ENCODE measurements at places on chromosomes 5 and 9.

DNA sequence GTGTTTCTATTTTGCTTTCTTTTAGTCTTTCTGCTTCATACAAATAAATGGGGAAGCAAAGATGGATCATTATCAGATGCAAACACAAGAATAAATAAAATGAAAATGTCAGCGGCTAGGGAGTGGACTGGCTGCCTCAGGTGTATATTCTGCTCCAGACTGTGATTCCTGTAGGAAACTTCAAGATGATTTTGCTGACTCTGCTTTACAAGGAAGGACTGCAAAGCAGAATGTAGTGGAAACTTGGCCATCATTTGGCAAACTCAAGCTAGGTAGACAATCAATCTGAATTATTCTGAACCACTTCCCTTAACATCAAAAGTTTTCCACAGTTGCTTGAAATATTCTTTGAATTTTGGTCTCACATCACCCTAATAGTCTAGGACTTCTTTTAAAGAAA, 38.1 kb upstream of the NREP start:
- DNase-seq, result no peak

GRCh38 chr5:81761270-81761669, 10.4 kb upstream of the SSBP2 start:
- no peak for DNase-seq

- peak; percentile 66 for DNase-seq
Measured at GRCh38 chr9:90642570-90643539, at the start of gene DIRAS2. Gene DIRAS2, minus strand, starts transcription at chr9:90642824. Its CDS starts 28,997 bp downstream, at chr9:90613827.

- no peak for DNase-seq
Measured at GRCh38 chr9:86795823-86796553, 151.3 kb downstream of the GAS1 start.

DNA sequence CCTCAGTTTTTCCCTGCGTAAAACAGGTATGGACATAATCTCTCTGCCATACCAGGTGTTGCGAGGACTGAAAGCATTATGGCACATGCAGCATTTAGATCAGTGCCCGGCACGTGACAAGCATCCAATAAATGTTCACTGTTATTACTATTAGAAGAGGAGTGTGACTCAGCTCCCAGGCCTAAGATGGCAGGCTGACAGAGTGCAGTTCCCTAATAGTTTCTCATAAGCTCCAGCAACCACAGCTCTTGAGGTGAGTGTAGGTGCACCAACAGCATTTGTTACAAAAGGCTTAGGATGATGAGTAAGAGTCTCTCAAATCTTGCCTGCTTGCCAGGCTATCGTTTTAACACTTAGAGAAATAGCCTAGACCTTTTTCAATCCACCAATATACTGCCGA, 28.9 kb upstream of the GLIS3 start:
- DNase-seq, result no peak

DNA sequence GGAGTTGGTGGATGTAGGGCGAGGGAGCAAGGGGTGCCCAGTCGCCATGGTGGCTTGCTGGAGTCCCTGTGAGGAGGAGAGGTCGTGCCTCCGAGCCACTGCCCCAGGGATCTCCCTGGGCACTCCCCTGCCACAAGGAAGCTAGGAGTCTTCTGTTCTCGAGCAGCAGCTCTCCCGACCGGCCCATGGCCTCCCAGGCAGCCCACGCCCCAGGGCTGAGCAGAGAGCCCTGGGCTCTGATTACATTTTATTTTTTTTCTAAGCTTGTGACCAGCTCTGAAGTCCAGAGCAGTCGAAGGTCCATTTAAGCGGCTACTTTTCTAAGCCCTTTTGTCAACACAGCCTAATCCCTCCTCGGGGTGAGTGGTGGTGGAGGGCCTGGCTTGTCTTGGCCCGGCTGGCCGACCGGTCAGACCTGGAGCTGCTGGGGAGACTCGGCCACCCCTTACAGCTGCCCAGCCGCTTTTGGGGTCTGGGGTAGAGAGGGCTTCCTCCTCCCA, 2.1 kb downstream of the RXRA start:
- DNase-seq, result no peak

DNA sequence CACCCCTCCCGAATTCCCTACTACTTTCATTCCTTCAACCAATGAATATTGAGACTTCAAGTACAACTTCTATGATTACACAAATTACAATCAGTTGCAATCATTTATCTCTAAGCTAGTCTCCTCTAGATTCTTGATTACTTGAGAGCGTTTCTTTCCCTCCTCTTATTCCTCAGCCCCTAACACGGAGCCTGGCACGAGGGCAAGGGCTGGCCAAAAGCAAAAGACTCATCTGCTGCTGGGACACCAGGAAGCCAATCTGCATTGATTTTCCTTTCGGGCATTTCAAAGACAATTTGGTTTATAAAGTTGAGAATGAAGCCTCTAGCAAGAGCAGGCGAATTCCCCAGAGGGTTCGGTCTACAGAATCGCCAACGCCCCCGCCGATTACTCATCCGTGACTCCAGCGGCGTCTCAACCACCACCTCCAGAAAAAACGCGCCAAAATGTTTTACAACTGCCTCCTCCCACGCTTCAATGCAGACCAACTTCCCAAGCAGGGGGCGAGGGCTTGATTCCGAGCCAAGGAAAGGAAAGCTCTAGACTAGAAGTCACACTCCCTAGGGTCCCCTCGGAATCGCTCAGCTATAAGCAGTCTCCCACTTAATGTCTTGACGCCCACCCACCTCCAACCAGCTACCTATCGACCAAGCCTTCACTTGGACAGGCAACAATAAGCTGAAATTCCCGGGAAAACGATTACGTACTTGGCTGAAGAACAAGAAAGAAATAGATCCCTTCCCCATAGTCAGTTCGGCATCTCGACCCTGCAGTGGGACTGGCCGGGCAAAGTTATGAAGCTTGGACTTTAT, 1.5 kb downstream of the PCSK1 start:
- DNase-seq, result peak; percentile 61

DNA sequence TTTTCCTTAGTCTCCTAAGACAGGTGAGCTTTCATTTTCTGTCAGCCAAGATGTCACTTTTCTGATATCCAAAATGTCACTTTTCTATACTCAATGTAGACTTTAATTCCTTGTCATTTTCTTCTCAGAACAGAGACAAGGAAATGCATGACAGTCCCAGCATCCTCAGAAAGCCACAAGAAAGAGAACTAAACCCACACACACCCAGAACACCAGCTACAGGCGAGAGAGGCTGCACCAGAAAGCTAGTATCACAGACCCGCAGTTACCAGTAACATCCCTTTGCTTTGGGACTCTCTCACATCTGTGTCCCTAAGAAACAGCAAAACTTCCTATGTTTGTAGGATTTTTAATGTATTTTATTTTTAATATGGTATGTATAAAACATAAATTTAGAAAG, 17.1 kb downstream of the TRMO start:
- peak; percentile 55 for DNase-seq

- DNase-seq, result no peak
Measured at GRCh38 chr5:78063495-78063894, 231.0 kb downstream of the AP3B1 start.

GRCh38 chr5:2193542-2194235, 311.0 kb upstream of the IRX4 start:
- no peak for DNase-seq

- DNase-seq, result no peak
Measured at GRCh38 chr5:1538741-1539392, 15.1 kb upstream of the LPCAT1 start.

GRCh38 chr9:126154869-126155268, 171.8 kb upstream of the MVB12B start:
- DNase-seq, result no peak

DNA sequence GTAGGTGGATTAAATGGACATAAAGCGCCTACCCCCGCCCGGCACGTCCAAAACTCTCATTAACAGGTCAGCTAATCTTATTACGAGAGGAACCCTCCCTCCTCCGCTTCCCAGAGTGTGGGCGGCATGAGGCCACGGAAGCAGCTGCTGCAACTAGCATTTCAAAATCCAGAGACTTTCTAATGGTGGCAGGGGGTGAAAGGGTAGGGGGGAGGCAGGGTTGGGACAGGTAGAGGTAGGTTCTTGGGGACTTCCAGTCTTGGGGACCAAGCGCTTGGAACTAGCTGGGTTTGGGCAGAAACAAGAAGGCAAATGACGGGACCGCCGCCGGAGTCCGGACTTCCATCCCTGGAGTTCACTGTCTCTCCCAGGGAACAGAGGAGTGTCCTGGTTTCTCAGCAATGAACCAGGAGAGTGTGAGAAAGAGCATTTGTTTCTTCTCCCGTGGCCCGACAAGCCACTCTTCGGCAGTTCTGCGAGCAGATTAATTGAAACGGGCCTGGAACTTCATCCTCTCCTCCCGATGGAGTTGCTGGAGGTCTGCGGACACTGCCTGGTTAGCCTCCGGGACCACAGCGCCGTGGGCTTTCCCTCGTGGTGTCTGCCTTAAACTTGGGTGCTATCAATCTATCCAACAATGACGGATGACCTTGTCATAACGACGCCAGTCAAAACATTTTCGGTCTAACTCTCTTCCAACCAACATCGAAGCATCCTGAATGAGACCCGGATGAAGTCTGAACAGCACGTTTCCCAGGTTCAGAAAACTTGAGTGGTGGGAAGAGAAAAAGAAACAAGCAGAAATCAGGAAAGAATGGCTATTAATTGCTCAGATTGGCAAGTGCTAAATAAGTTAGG, 1.6 kb upstream of the PRDM6 start:
- DNase-seq, result no peak

GRCh38 chr9:137748311-137748710, 129.3 kb upstream of the CACNA1B start:
- DNase-seq, result no peak

DNA sequence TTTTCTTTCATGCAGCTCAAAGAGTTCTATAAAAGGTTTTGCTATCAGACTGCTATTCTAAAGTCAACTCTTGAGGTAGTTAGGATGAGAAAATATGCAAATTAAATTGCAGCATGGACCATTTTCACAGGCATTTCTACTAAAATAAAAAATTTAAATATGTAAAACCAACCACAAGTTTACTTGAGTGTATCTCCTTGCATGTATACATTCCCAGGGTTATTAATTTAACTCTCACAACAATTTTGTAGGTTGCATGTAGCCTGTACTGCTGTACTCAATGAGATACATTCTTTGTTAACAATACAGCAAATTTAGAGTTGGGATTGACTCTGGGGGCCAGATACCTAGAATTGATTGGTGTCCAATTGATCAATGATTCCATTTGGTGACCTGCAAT, 265.8 kb downstream of the MED10 start:
- DNase-seq, result no peak

DNA sequence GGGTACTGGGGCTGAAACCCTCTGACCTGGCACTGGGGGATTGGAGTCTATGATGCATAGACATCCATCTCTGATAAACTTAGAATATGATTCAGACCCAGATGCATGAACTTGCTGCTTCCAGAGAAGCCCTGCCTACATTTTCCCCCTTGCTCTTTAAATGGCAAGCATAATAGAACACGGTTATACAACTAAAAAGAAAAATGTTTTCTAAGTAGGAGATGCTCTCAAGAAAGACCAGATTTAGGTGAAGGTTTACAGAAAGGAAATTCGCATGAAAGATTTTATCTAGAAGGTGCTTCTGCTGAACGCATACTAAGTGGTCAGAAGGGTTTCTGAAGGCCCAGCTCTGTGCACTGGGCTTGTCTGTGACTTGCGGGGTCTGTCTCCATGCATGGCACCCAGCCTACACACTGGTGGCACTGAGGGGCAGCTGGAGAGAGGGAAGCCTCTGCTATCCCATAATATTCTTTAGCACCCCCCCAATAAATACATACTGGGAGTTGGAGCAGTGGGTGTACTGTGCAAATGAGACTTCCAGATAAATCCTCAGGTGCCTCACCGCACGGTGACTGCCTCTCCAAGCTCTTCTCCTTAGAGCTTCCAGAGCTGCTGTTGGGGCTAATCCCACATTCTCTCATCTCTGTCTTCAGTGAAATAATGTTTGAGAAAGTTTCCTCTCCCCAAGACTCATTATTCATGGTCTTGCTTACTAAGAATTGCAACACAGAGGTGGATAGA, 114.6 kb downstream of the FSTL4 start:
- DNase-seq, result no peak

- no peak for DNase-seq
Measured at GRCh38 chr5:10645671-10646070, 81.8 kb downstream of the ANKRD33B start.

DNA sequence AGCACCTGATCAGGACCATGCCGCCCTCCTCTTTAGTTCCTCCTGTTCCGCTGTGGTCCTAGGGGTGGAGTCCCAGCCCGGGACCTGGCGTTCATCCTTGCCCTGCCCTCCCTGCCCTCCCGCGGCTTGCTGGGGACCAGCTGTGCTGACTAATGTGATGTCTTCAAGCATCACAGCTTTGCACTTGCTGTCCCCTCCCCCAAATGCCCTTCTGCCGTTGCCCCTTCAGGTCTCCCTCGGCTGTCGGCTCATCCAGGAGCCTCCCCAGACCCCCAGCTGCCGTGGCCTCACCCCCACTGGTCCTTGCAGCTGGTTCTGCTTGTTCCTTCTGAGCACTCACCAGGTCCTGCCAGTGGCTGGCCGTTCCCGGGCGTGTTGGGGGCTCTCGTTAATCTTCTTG, 19.9 kb downstream of the RXRA start:
- no peak for DNase-seq

DNA sequence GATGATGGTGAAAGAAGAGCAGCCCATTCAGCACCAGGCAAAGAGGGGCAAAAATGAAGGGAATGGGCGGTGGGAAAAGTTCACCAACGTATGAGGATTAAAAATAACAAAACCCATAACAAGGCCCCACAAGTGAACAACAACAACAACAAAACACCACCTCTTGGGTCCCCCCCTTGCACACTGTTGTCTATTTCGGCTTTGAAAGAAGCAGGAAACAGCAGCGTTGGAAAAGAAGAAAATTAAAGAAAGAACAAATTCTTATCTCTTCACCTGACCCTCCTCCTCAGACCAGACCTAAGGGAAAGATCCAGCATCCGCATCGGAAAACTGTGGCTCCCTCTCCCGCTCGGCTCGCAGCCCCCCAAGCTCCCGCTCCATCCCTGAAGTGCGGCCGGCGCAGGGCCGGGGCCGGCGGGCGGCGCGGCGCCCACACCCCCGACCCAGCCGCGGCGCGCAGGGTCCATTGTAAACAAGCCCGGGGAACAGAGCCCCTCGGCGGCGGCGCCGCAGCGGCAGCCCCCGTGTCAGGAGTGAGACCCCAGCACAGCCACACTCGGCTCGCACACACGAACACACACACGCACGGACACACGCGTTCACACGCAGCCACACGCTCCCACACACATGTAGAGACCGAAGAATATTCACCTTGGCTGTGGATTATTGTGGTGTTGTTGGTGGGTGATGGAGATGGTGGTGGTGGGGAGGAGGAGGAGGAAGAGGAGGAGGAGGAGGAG, 535 bp downstream of the RFX3 start:
- DNase-seq, result no peak

- DNase-seq, result no peak
Measured at GRCh38 chr5:109611505-109611904, 78.2 kb upstream of the MAN2A1 start.

- no peak for DNase-seq
Measured at GRCh38 chr9:16469184-16469583, 401.3 kb downstream of the BNC2 start.

GRCh38 chr9:129679537-129679936, 14.1 kb downstream of the PRRX2 start:
- no peak for DNase-seq

Data from stimulated activated CD4-positive, alpha-beta T cell treated with anti-CD3 and anti-CD28 coated beads, Interleukin-15, amount 100 ng/mL, for 24 hours (primary cell).